DND-41 (cell line): ENCODE measurements at places on chromosomes 5 and 9.

- DNase-seq: no peak
These were observed 96.0 kb upstream of the SLC28A3 start for GRCh38 chr9:84436386-84437109.

DNA sequence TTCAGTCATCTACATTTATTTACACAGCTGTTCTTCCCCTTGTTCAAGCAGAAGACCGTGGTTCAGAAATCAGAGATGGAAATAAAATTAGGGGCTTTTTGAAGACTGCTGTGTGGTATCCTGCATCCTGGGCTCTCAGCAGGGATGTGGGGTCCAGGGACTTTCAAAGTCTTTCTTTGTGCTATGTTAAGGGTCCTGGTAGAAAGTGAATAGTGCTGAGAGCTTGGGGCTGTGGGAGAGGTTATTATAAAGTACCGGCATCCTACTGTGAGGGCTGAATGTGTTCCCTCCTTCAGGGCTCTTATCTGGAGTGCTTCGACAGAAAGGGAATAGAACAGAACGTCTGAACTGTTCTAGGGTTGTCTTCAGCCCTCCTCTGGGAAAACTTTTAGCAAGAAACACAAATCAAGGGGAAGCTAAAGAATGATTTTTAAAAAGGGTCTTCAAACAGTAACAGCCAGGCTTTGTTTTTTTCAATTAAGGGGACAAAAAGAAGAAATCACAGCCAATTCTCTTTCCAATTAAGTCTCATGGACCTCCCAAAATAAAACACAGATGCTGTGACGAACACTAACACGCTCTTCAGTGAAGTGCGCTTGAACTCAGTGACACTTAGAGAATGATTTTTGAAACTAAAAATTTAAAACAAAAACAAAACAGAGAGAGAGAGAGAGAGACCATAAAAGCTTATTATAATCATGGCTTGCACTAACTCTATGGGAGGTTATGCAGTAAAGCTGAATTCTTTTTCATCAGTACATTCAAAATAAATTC is 15.7 kb upstream of the SLC1A3 start:
- DNase-seq: no peak

DNA sequence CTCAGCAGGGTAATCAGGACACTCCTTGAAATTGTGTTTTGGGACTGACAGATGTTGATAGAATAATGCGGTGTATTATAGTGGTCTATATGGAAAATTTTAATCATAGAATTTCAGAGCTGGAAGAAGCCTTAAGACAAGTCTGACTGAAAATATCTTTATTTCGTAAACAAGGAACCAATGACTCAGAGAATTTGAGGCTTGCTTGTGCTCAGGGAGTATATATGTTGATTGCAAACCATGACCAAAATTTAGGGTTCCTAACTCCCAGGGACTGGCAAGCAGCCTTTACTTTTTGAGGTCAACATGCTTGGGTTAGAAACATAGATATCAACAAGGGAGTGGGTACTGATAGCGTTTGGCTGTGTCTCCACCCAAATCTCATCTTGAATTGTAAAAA is 287.2 kb downstream of the CD180 start:
- DNase-seq: no peak

DNA sequence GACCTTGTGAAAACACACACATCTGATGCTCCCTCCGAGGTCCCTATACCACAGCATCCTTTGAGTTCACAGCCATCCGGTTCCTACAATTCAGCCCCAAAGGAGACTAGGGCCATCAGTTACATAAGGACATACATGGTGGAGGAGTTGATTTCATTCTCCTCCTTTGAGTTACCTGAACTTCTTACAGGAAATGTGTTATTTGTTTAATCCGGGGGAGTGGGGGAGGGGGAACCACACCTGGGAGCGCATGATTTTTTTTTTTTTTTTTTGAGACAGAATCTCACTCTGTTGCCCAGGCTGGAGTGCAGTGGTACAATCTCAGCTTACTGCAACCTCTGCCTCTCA is 30.7 kb downstream of the SEMA4D start:
- no peak for DNase-seq

GRCh38 chr5:2536632-2537377 is 214.7 kb downstream of the IRX2 start:
- DNase-seq: no peak

DNA sequence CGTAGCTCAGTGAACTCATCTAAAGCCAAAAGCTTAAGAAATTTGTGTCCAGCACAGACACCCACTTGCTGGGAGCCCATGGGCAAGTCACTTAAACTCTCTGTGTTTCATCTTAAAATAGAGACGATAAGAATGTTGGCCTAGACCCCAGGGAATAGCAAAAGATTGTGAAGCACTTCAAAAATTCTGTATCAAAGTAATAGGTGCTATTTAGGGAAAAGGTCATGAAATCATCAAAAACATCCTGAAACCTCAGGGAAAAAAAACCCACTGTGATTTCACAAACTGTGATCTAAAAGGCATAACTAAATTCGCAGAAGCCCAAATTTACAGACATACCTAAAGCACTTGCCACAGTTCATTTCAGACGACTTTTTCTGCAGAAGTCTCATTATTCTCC is 278.3 kb downstream of the NR2F1-AS1 start:
- no peak for DNase-seq

- no peak for DNase-seq
These were observed 61.1 kb downstream of the PTCH1 start for GRCh38 chr9:95455714-95456113.

DNA sequence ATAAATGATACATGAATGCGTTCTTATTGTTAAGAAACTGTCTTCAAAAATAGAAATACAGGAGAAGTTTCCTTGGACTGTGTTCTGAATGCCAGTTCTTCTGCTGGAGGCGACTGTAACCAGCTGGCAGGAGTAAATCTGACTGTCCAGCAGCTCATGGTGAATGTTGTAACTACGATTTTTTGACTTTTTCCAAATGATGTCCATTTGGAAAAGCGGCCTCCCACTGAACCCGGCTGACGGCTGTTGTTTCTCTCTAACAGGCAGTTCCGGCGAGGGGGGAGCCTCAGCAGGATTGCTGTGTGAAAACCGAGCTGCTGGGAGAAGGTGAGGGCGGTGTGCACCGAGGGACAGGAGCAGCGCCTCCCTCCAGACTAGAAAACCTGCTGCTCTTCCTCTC is 91.9 kb downstream of the EHMT1 start:
- DNase-seq: no peak

DNA sequence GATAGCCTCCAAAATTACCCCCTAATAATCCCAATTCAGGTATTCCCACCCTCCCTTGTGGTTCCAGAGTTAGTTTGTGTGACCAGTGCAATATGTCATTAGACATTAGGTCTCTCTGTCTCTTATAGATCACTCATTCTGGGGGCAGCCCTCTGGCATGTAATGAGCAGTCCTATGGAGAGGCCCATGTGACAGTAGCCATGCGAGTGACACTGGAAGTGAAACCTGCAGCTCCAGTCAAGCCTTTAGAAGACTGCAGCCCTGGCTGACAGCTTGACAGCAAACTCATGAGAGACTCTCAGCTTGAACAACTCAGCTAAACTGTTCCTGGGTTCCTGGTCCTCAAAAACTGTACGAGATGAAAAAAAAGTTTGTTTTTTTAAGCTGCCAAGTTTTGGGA is 54.0 kb upstream of the HSPB3 start:
- DNase-seq: no peak

DNA sequence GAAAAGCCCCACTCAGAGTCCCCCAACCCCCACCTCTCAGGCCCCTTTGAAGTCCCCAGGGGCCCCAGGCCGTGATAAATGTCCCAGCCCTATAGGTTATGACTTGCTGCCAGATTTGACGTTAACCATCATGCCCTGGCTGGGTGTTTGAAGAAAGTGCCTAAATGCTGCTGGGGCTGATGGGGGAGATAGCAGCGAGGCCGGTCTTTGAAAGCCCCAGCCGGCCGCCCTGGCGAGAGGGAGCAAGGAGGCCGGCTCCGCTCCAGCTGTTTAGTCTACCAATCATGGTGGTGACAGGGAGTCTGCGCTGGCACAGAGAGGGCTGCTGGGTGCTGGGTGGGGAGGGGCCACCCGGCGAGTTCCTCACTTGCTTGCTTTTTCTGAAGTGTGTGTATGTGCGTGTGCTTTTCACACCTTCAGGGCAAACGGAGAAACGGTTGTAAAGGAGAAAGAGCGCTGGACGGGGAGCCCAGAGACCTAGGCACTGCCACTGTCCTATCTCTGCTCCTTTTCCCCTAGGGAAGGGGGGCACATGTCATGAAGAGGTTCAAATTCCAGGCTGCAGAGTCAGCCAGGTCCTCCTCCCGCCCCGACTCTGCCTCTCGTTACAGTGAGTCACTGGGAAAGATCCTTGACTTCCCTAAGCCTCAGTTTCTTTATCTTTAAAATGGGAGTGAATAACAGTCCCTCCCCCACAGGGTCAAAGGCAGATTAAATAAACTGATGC is 126.1 kb upstream of the HAND1 start:
- DNase-seq: no peak

GRCh38 chr5:9340085-9340484 is 205.8 kb downstream of the SEMA5A start:
- no peak for DNase-seq

- no peak for DNase-seq
These were observed 123.2 kb upstream of the OTULINL start for GRCh38 chr5:14458414-14458813.

DNA sequence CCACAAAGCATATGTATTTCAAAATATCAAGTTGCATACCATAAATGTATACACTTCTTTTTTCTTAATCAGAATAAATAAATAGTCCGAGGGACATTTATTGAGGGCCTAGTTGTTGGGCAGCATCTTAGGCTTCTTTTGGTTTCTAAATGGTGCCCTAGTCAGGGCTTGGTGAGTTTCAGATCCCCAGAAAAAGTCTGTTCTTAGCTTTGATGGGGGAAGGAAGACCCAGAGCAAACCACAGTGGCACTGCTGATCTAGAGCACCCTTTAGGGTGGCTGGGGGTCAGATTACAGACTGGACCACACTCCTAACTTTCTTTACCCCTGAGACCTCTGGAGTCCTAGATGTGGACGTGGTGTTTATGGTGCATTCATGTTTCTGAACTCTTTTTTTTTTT is 97.8 kb downstream of the C9orf152 start:
- DNase-seq: no peak

DNA sequence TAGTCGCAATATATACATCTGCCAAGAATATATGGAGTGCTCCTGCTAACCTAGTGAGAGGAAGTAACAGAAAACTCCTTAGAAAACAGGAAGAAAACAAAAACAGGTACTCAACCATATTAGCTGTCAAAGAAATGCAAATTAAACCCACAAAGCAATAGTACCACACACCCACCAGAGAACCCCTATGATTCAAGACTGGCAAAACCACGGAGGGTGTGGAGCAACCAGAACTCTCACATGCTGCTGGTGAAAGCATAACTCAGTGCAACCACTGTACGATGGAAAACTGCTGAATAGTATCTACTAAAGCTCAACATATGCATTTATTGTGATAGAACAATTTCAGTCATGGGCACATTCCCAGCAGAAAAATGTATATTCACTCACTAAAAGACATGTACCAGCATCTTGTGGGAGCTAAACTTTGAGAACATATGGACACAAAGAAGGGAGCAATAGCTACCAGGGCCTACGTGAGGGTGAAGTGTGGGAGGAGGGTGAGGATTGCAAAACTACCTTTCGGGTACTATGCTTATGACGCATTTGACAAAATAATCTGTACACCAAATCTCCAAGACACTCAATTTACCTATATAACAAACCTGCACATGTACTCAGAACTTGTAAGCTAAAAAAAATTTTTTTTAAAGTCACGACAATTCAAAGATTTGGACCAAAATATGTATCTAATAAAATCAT is 34.0 kb downstream of the PTPN3 start:
- peak; percentile 53 for DNase-seq
